ENCODE measurements at places on chromosomes 16 and 17. TPM values are rescaled to one million over a fixed set of nuclear protein-coding genes. Genes with fewer than 3 reads are reported as not detected.

The SLC35G6 gene
- total RNA-seq: not detected

The PIRT gene
- total RNA-seq: not detected

The C17orf78 gene
- total RNA-seq: not detected

The CDH16 gene
- not detected for total RNA-seq

The CPPED1 gene
- 6.7 TPM for total RNA-seq

The GNPTG gene
- total RNA-seq: 54.5 TPM

The CES4A gene
- total RNA-seq: 0.99 TPM

The KRTAP3-2 gene
- total RNA-seq: not detected

The RFWD3 gene
- total RNA-seq: 14.1 TPM

The SDR42E1 gene
- total RNA-seq: under 0.01 TPM

The SYNGR3 gene
- total RNA-seq: 4.0 TPM

The GP1BA gene
- total RNA-seq: not detected

The CETP gene
- 0.17 TPM for total RNA-seq

The ADAP2 gene
- total RNA-seq: 3.3 TPM

The CD300A gene
- not detected for total RNA-seq

The FTO gene
- total RNA-seq: 124 TPM

The TEX14 gene
- 0.03 TPM for total RNA-seq

The BRICD5 gene
- total RNA-seq: 2.2 TPM

The AGRP gene
- total RNA-seq: not detected

The TMEM238L gene
- not detected for total RNA-seq

The HOXB4 gene
- 4.6 TPM for total RNA-seq

The DNAH9 gene
- total RNA-seq: not detected

The GRAPL gene
- total RNA-seq: 0.20 TPM

The ANKFY1 gene
- total RNA-seq: 58.6 TPM

The MFSD6L gene
- total RNA-seq: not detected

The KRTAP3-1 gene
- total RNA-seq: not detected

The TBC1D26 gene
- total RNA-seq: 0.39 TPM

The TBC1D3E gene
- total RNA-seq: not detected

The HYDIN gene
- 0.23 TPM for total RNA-seq

The CDIP1 gene
- total RNA-seq: 16.1 TPM

The MYH8 gene
- total RNA-seq: not detected

The RILP gene
- 5.3 TPM for total RNA-seq

The GJD3 gene
- 5.9 TPM for total RNA-seq

The FN3K gene
- 14.3 TPM for total RNA-seq

The MT4 gene
- not detected for total RNA-seq

The FAM83G gene
- total RNA-seq: 27.7 TPM

The RPS2 gene
- 1,779 TPM for total RNA-seq

The KRT17 gene
- 9.0 TPM for total RNA-seq

The PTX4 gene
- total RNA-seq: 0.20 TPM

The TEDC2 gene
- total RNA-seq: 2.8 TPM

The MT1G gene
- not detected for total RNA-seq

The BTBD17 gene
- not detected for total RNA-seq

The SLC9A5 gene
- total RNA-seq: 3.4 TPM

The ZG16 gene
- not detected for total RNA-seq

The SDR42E2 gene
- total RNA-seq: not detected

The TNFRSF17 gene
- total RNA-seq: 0.10 TPM

The GCGR gene
- total RNA-seq: not detected

The RTN4RL1 gene
- total RNA-seq: 0.46 TPM
